ENCODE measurements at places on chromosomes 5 and 9.

DNA sequence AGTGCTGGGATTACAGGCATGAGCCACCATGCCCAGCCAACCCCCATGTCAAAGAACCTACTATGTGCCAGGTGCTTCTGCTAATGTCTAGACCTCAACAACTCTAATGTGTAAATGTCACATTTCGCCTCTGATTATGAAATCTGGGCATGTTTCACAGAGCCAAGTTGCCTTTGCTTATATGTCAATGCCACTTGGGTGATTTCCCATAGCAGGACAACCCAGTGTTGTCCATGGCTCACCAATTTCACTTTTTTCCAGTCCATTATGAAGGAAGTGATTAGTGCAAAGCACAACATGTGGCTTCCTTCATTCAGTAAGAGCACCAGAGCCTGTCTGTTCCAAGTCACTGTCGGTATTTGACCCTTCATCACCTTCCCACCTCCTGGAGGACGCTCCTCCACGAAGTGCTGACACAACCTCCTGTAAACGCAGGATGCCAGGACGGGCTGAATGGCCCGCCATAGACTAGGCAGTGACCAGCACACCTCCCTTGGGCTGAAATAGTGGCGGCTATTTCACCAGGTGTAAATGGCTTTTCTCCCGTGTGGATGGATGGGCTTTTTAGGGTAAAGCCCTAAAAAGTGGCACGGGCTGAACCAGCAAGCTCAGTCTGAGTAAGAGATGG lies 962 bp upstream of the PKN3 start:
- no peak for DNase-seq

DNA sequence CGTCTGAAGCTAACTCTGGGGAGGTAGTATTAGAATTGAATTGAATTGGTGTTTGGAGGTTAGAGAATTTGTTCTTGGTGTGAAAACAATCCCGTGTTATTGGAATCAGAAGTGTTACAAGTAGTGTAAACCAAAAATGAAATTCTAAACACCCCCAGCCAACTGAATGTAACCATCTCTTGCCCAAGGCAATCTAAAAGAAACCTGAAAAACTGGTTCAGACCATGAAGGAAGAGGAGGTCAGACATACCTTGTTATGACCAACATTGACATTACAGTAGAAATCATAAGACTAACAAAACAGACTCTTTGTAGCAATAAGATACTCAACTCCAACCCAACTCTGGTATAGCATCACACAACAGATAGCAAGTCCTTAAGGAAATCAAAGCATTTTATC lies 159.0 kb downstream of the TUSC1 start:
- no peak for DNase-seq

DNA sequence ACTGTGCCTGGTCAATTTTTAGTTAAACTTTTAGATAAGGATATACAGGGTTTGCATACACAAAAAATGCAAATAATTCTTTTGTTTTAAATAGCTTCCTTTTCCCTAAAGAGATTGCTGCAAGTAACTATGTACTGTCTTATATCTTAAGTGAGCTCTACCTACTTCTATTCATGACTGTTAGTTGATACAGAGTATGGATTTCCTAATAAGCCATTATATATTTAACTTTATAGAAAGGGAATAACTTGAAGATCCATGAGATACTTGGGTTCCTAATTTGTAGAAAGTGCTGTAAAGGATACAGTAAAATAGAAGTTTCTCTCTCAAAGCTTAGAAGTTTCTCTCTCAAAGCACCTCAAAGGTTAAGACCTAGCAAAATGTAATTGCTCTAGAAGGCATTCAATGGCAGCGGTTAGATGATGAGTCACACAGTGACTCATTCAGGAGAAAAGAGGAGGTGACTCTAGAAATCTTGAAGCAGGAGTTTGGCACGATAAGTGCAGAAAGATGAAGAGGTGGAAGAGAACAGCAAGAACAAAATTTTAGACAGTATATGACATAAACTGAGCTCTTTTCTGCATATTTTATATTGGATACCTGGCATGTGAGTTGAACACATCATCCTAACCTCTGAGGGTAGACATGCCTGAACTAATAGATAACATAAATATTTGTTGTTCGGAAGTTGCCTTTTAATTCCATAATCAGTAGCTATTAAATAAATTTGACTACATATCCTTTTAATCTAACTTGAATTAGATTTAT lies 5.5 kb upstream of the DNAJC21 start:
- no peak for DNase-seq

- DNase-seq = no peak
Measured at GRCh38 chr9:132794730-132795380, 83.2 kb downstream of the AK8 start.

GRCh38 chr5:56941981-56942380 lies 9.9 kb downstream of the MIER3 start:
- no peak for DNase-seq
